ENCODE measurements at places on chromosomes 3 and 15.

- no peak for DNase-seq
Measured at GRCh38 chr15:29568840-29569532, 253.3 kb downstream of the TJP1 start.

DNA sequence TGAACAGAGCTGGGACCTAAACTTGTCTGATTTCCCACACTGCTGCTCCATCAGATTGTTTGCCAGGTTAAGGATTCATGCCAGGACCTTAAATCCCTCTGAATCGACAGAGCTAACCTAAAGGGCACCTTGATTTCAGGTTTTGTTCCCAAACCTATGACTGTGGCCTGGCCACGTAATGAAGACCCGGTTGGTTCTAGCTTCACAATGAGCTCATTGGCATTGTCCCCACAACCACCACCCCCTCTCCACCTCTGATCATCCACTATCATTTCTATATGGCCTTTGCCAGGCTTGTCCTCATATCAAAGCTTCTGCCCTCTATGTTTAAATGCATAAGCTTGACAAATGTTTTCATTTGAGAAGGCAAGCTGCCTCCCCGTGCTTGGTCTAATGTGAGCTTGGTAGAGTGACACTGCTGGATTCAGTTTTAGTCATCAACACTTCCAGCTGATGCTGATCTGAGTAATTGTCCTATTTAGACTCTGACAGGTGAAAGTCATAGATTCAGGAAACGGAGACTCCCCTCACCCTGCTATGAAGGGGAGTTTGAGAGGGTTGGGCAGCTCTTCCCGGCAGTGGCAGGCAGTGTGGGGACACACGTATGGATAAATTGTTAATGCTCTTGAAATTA lies 407.1 kb upstream of the CFAP20DC start:
- no peak for DNase-seq

DNA sequence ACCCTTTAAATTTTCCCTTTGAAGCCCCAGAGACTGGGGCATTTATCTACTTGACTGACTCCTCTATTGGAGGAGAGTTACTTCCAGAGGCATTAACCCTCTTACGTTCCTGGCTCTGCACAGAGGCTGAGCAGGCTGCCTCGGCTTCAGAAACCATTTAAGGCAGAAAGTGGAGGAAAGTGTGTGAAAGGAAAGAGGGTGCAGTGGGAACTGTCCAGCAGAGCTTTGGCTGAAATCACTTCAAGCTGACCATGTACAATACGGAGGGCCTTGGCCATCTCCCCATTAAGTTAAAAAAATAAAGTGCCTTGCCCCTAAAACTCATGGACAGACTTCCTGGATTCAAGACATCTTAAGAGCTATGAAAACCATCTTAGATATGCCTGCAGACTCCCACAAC lies 238.7 kb downstream of the SV2B start:
- DNase-seq: no peak

- no peak for DNase-seq
Measured at GRCh38 chr3:5035113-5035512, 55.9 kb downstream of the BHLHE40 start.

- DNase-seq: no peak
Measured at GRCh38 chr3:70979983-70980645, 603.4 kb downstream of the FOXP1 start.

DNA sequence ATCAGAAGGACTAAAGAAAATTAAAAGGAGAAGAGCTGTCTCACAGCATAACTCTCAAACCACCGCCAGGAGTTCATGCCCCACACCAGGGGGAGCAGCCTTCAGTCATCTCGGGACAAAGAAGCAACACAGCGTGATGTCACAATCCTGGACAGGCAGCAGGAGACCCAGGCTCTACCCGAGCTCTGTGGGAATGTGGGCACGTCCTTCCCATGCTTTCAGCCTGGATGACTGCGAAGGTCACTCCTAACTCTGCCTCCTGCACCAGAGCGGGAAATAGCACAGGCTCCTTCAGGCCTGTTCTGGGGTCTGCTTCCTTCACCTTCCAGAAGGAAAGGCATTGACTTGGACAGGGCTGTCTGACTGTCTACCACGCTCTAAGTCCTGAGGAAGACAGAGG lies 31.3 kb downstream of the NOX5 start:
- no peak for DNase-seq

- no peak for DNase-seq
Measured at GRCh38 chr3:139491966-139492365, 15.7 kb upstream of the RBP2 start.

DNA sequence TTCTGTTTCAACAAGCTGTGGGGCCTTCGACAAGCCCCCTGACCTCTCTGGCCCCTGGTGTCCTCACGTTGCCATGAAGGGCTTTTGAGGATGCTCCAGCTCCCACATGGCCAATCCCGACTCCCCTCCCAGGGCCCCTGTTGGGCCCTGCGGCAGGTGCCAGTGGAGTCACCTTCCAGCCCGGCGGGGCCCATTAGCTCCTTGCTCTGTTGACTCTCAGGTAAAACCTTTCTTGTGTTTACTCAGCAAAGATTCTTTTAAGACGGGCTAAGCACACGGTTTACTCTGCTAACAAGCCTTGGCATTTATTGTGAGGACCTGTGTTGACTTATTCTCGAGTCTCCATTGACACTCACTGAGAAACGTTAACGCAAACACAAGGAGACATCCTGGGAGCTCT lies 15.0 kb downstream of the RPLP1 start:
- DNase-seq: no peak

GRCh38 chr3:177150970-177151627 lies 46.2 kb downstream of the TBL1XR1 start:
- no peak for DNase-seq

DNA sequence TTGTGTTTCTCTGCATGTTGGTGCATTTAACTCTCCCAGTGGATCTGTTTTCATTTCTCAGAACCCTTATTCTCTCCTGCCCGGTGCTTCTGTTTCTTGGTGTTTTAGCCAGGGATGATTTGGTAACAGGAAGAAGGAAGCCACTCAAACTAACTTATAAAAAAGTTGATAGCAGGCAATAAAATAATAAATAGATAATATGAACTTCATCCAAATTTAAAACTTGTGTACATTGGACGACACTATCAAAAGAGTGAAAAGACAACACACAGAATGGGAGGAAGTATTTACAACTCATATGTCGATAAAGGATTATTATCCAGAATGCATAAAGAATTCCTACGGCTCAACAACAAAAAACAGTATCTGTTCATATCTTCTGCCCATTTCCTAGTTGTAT lies 37.3 kb upstream of the CHRNA7 start:
- DNase-seq: no peak

GRCh38 chr3:111333642-111334041 lies 208.4 kb upstream of the CD96 start:
- no peak for DNase-seq

DNA sequence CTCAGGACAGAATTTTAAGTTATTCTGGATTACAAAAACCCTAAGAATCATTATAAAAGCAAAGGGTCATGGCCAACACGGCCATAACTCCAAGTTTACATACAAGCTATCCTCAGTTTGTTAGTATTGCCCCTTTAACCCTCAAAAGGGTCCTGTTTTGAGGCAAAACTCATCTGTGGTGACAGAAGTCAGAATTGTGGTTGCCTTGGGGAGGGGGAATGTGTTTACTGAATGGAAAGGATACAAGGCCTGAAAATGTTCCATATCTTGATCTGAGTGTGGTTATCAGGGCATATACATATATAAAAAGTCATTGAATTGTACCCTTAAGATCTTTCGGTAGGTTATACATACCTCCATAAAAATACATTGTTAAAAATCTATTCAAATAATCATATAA lies 2.1 kb downstream of the SFMBT1 start:
- no peak for DNase-seq

DNA sequence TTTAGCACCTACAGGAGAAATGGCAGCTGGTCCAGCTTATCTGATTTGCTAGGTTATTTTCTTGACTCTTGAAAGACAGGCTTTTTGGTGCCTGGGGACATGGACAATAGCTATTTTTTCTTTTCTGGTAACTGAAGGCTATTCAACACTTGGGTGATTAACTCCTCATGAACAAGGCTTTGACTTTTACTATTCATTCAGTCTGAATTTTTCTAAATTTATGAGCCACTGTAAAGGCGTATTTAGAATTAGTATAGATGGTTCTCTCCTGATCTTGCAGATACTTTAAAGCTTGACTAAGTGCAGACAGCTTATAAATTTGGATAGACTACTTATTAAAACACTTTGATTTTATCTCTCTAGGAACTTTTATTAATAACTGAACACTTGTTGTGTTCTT lies 18.4 kb upstream of the GFM1 start:
- no peak for DNase-seq

GRCh38 chr3:65231544-65231943 lies 543.7 kb upstream of the ADAMTS9 start:
- DNase-seq: no peak

DNA sequence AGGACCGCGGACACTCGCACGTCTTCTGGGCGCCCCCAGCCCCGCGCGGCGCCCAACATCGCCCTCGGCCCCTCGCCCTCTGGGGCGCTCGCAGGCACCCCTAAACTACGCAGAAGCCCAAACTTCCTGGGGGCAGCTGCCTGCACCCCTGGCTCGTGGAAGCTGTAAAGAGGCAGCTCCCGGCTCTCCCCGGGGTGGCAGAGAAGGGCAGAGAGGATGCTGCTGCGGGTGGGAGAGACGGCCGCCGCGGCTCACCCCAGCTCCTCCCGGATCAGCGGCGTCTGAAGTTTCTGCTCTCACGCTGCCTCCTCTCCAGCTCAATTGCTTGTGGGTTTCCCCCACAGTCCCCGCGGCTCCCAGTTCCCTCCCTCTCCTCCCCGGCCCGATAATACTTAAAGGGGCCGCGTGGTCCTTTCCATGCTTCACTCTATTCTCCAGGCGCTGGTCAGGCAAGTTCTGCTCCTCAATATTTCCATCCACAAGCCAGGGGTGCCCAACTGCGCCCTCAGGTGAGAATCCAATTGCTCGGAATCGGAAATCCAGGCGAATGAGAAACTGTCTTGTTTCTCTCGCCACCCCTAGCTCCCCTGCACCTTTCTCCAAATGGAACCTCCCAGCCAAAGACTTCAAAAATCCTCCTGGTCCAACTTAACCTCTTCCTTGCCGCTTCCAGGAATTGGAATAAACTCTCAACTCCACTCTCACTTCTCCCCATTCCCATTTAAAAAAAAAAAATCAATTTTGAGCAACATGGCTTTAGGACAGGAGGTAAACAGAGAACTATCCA lies 748.5 kb downstream of the ROBO1 start:
- no peak for DNase-seq

DNA sequence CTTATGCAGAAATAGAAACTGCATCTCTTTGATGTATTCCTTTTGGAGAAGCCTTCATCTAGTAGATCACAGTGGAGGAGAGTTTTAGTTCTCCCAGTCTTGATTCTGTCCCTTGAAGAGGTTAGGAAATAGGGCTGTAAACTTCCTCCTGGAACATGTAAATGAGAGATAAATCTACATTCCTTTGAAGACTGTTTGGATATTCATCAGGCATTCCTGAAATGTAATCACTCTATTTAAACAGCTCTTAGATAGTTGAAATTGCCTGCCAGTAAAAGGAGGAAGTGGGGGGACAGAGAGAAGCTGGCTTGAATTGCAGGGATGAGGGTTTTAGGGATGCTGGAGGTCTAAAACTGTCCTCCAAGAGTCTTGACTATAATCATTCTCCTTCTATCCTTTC lies 254.3 kb upstream of the LRRC3B start:
- DNase-seq: no peak

GRCh38 chr3:23575697-23576096 lies 230.1 kb upstream of the UBE2E1 start:
- DNase-seq: no peak

- DNase-seq: no peak
Measured at GRCh38 chr3:17050071-17050470, 165.3 kb downstream of the PLCL2 start.

GRCh38 chr3:171704002-171704401 lies 106.3 kb downstream of the PLD1 start:
- DNase-seq: no peak

DNA sequence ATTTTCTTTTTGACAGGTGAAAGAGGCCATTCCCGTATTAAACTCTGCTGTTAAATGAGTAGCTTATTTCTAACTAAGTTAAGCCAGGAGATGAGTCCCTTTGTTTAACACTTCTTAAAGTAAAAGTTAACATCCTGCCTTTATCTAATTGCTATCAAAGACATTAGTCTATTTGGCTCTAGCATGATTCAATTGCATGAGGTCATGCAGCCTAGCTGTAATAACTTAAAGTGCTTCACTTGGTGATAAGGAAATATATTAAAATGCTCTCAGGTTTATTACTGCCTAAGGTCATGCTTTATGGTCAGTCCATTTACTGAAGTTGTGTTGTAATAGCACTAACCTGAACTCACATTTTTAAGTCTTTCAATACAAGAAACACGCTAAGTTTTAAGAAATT lies 82.3 kb upstream of the MLF1 start:
- DNase-seq: no peak

DNA sequence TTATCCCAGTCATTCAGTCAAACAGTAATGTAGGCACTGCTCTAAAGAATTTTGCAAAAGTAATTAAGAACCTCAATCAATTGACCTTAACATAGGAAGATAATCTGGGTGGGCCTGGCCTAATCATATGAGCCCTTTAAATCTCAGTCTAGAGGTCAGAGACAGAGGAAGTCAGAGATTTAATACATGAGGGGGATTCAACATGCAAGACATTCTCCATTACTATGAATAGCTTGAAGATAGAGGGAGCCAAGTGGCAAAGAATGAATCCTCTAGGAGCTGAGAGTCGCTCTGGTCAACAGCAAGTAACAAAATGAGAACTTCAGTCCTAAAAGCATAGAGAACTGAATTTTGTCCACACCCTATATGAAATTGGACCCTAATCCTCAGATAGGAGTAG lies 39.0 kb upstream of the MBNL1 start:
- DNase-seq: no peak

DNA sequence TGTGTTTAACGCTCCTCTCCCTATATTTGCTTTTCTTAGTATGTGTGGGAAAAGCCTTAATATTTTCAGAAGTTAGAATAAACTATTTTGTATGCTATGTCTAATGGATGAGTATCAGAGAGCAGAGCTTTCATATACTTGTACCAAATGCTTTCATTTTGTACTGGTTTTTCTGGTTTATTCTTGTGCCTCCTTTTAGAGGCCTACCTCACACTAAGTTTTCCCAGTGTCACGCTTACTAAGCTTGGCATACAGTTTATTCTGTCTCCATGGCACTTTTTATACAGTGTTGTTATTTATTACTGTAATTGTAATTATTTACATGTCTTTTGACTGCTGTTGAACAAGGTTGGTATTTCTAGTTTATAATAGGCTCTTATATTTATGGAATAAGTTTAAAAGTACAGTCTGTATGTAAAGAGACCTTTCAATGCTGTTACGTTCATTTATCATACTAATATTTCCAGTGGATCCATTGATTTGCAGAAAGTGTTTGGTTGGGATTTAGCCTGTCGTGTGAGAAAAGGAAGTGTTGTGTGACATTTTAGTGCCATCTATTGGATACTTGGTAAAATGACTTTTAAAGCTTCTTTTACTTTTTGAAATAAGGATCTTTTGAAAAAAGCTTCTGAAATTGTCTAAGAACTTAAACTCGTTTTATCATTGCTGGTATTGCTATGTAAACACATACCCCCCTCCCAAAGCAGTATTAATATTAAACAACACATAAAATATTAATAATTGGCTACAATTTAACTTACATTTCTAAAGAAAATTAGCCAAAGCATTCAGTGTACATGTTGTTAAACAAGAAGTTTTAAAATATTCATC lies 5.2 kb upstream of the EBLN2 start:
- DNase-seq: no peak
